ENCODE measurements at places on chromosomes 4 and X.

- no peak for DNase-seq
Observed at GRCh38 chr4:188012426-188012945, 16.9 kb downstream of the ZFP42 start.

- no peak for DNase-seq
Observed at GRCh38 chr4:157992948-157993839, 179.6 kb downstream of the GASK1B start.

- peak; percentile 71 for DNase-seq
Observed at GRCh38 chr4:111506706-111507105, 638.5 kb upstream of the FAM241A start.

DNA sequence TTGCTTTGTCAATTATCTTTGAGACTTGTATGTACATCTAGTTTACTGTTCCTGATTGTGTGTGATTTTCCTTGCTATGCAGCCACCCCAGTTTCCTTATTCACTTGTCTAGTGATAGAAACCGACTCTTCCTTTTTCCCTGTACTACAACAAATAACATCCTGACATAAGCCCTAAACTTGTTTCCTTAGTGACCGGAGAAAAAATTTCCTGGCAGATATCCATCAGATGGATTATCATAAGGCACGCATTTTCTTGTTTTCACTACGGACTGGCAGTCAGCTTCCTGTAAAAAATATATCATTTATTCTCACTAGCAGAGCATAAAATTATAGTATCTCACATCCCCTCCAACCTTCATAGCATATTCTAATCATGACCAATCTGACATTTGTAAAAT is 410.7 kb downstream of the CENPC start:
- no peak for DNase-seq

- DNase-seq = no peak
Observed at GRCh38 chr4:69970071-69970470, 4.5 kb upstream of the CSN2 start.

DNA sequence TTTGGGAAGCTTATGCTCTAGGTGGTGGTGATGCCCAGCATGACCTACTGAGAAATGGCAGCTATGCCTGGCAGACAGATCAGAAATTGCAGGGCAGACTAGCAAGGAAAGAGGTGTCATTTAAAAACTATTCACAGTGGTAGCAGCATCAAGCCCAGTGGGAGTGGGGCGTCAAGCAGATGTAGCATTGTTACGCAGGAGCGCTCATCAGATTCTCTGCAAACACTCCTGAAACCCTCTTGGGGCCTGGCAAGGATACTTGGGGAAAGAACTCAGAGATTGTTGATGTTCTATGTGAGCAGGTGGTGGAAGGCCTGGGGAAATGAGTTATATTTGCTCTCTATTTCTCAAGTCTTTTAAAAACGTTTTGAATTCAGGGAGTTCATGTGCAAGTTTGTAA is 437.6 kb downstream of the RAPGEF2 start:
- DNase-seq = no peak

DNA sequence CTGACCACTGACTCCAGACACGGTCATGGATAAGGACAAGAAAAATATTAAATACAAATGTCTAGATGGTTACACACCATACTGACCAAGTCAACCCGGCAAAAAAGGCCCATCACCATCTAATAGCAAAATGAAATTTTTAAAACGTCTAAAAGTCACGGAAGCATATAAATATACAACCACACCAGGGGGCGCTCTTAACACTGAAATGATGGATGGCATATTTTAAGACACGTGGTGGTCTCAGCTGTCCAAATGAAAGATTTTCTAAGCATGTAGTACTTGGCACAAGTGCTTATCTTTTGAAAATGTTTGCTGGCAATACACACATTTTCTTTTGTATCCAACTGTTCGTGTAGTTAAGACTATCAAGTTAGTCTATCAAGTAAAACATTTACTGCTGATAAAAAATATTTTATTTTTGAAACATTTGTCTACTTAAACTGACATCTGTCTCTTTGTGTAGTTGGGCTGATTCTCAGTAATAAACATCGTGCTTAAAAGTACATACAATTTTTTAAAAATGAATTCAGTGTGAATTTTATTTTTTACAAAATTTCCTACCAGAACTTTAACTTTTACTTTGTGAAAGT is 64.6 kb downstream of the COX7B2 start:
- peak; percentile 72 for DNase-seq

- DNase-seq = peak; percentile 47
Observed at GRCh38 chr4:176919631-176920030, 126.9 kb upstream of the VEGFC start.

- DNase-seq = no peak
Observed at GRCh38 chr4:72966652-72967051, 102.9 kb downstream of the COX18 start.

- no peak for DNase-seq
Observed at GRCh38 chr4:108333353-108333942, 164.7 kb upstream of the LEF1 start.

GRCh38 chrX:106611317-106611678 is 480 bp upstream of the RADX start:
- no peak for DNase-seq

Measured in ELR (cell line).